ENCODE measurements at places on chromosomes 2 and 18.

DNA sequence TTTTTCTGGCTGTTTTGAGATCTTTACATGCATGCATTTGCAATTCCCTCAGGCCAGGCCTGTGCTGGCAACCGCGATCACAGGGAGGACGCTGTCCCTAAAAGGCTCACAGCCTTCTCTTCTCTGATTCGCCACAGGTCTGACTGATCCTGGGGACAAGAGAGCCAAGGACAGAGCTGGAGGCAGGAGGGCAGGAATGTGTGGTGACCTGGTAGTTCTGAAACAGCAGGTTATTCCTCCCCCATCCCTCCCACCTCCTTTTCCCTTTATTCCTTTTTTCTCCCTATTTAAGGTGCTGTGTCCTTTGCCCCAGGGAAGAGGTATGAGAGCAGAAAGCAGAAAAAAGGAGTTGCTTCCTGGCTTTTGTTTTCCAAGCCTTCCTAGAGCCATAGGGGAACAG lies 21.9 kb downstream of the TMEM177 start:
- no peak for DNase-seq

- DNase-seq, result no peak
Observed at GRCh38 chr2:46825939-46826568, 89.6 kb downstream of the MCFD2 start.

GRCh38 chr2:20620271-20620681 lies 30.6 kb downstream of the HS1BP3 start:
- no peak for DNase-seq

DNA sequence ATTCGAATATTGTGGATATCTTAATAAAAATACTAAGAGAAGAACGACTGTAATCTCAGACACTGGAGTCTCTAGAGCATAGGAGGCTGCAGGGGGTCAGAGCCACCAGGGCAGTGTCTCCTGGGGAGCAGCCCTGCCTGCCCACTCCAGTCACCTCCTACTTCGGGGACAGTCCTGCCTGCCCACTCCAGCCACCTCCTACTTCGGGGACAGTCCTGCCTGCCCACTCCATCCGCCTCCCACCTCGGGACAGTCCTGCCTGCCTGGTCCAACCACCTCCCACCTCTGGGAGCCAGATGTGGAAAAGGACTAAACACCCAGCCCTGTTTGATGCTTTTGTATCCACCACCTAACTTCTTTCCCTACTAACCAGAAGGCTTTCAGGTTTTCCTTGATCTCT lies 350.1 kb upstream of the SMIM21 start:
- no peak for DNase-seq

GRCh38 chr18:66210875-66211274 lies 393.0 kb downstream of the CDH19 start:
- no peak for DNase-seq

DNA sequence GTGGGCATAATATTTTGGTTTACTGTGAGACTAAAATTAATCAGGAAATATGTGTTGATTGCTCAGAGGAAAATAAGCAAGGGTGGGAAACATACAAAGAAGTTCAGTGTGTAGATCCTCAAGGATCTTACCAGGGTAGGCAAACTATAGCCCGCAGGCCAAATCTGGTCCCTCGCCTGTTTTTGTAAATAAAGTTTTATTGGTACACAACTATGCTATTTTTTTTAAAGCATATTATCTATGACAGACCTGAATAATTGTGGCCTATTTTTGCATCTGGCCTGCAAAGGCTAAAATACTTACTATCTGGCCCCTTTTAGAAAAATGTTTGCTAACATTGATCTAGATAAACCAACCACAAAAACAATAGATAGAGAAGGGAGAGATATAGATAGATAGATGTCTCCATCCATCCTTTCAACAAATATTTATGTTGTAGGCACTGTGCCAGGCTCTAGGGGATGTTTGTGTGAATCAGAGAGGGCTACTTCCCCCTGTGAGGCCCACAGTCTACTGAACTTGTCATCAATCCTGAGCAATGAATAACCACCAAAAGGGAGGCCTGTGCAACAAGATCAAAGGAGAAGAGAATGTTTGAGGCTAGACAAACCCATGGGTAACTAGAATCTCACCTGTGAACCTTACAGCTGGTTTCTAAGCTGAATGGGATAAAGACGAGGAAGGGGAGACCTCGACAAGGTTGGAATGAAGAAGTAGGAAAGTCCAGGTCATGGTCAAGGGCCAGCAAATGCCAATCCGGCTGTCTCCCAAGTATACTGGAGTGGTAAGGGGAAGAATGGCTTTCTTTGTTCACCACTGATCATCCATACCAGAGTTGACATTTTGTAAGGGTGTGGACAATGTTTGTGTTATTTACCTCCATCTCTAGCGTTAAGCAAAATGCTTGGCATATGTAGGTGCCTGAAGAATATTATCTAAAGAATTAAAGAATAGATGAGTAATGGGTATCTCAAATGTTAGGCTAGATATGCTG lies 23.6 kb downstream of the ALPK2 start:
- DNase-seq, result peak; percentile 84

DNA sequence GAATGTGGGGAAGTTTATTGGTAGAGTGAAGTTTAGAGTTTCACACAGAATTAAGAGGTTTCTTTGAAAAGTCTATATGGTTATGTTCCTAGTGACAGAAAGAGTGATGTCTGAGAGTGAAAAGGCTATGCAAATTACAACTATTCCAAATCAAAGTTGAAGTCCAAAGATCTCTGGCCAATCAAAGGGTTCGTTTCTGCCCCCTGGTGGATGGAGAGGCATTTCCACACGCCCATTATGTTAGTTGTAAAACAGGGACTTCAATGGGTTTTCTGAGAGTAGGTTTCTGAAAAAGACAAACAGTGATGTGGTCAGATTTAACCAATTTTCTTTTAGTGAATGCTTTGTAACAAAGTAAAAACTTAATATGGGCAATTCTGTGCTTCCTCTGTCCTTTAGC lies 441.5 kb upstream of the POU3F3 start:
- DNase-seq, result peak; percentile 50

DNA sequence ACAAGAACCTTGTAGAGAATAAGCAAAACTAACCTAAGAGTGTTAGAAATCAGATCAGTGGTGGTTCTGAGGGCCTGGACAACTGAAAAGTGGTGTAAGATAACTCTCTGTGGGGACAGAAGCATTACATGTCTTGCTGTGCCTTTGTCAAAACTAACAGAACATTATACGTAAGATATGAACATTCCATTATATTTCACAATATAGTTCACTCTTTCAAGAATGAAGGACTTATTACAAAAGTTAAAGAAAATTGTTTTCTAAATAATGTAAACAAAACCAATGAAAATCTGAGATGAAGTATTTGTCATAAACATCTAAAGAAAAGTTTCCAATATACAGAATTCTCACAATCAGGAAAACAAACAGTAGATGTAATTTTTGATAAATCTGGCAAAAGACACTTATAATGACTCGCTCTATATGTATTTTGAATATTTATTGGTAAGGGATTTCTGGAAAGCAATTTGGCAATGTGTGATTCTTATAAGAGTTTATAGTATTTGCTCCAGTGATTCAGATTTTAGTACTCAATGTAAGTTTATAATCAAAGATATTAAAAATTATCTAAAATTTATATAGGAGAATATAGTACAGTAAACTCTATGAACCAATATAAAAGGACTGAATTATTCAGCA lies 258.4 kb downstream of the CD226 start:
- DNase-seq, result no peak

GRCh38 chr18:9876867-9877654 lies 8.7 kb upstream of the TXNDC2 start:
- no peak for DNase-seq

DNA sequence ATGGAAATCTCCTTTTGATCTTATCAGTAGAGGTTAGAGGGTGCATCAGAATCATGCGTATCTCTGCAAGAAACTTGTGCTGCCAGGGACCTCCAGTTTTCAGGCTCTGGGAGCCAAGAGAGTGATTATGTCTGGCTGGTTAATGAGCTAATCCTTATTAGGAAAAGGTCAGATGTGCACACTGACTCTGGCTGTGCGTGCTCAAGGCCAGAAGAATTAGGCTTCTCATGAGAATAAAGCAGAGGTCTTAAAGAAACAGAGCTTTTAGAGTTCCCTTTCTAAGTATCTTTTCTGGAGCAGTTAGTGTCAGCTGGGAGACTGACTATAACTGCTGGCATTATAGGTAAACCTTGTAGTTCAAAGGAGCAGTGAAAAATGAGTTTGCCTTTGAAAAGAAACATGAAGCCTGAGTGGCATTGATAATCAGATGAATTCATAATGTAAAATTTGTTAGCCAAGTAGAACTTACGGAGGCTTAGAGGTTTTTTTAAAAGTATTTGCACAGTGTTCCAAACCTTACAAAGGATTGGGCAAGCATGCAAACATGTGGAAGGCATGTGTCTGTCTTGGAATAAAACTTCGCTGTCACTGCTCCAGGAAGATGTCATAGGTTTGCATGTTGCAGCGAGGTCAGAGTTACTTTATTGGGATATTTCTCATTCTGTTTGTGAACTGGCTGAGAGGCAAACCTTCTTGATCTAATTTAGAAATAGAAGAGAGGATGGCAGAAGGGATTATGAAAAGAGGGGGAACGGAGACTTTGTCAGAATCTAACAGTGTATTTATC lies 151.7 kb downstream of the ARHGAP28 start:
- DNase-seq, result no peak

- DNase-seq, result no peak
Observed at GRCh38 chr2:62569907-62570841, 64.2 kb upstream of the TMEM17 start.

GRCh38 chr2:3432693-3433338 lies 53.3 kb downstream of the TRAPPC12 start:
- no peak for DNase-seq

DNA sequence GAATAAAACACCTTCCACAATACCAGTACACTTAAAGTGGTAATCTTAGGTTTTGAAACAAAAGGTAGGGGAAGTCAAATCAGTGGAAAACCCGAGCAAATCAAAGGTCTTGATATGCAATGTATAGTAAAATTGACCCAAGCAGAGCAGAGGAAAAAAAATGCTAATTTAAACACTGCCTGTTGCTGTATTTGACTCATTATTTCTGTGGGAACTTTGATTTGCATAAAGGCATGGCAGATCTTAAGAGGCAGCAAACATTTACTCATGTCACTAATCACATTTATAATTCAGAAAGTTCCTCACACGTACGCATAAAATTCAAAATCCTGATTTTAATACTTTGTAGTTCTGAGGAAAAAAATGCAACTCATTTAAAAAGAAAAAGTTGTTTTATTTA lies 64.4 kb downstream of the IKZF2 start:
- DNase-seq, result no peak

GRCh38 chr18:21930177-21930576 lies 189.6 kb downstream of the MIB1 start:
- no peak for DNase-seq

DNA sequence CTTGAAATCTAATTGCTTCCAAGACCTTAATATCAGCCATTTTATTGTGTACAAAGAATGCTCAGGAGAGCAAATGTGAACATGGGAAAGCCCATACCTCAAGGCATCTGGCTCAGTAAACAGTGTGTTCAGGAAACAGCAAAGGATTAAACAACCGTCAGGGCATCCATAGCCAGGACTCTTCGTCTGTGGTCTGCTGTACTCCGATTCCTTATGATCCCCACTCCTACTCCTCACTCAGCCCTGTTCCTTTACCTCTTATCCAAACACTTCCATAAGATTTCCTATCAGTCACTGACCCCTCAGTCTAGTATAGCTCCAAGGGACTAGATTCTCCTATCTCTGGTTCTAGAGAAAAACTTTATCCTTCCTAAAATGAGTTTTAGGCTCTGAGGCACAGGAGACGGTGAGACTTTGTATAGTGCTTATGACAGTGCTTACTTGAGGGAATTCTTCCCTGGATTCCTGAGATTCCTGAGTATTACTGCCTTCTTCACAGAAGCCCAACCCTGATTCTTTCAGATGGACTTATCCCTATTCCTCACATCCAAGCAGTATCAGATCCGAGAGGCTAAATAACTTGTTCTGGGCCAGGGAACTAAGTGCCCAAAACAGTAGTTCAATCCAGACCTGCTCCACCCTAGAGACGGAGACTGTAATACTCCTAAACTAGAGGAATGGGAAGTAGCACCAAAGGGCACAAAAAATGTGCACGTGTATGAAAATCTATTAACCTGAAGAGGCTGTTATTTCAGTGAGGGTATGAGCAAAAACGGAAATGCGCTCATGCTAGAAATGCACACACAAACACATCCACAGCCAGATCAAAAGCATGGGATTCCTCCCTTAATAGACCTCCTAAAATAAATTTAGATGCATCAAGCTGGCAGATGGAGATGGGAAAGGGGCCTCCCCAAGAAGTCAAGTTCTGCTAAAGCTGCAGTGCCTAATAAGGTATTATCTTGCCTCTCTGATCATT lies 42.1 kb upstream of the SIGLEC15 start:
- no peak for DNase-seq

DNA sequence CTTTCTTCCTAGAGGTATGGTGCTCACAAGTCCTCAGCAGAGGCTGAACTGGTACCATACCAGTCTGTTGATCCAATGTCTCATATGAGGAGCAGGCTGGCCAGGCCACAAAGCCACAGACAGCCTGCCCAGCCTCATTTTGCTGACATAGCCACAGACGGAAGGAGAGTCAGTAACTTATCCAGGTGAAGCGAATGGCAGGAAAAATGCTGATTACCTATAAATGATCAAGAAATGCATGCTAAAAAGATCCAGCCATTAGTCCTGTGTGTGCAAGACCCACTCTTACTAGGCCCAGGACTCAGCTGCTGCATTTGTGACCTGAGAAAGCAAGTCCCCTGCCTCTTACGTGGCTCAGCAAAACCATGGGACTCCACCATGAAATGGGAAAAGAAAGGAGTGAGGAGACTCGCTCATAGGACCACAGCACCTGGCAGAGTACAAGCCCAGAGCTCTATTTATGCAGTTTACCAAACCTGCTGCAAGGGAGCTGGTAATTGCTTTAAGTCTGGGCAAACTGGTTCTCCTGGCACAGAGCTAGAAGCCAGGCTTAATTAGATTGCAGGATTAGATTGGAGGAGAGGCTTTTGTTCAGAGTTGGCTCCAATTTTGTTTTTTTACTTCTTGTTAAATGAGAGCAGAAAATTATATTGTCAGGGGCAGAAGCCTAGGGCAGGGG lies 19.0 kb downstream of the RHOB start:
- DNase-seq, result no peak

Data from activated naive CD4-positive, alpha-beta T cell treated with anti-CD3 and anti-CD28 coated beads for 36 hours (primary cell).